ENCODE measurements at places on chromosomes 3 and 15.

- DNase-seq, result no peak
These were observed 69.8 kb upstream of the BLM start for GRCh38 chr15:90647326-90647725.

DNA sequence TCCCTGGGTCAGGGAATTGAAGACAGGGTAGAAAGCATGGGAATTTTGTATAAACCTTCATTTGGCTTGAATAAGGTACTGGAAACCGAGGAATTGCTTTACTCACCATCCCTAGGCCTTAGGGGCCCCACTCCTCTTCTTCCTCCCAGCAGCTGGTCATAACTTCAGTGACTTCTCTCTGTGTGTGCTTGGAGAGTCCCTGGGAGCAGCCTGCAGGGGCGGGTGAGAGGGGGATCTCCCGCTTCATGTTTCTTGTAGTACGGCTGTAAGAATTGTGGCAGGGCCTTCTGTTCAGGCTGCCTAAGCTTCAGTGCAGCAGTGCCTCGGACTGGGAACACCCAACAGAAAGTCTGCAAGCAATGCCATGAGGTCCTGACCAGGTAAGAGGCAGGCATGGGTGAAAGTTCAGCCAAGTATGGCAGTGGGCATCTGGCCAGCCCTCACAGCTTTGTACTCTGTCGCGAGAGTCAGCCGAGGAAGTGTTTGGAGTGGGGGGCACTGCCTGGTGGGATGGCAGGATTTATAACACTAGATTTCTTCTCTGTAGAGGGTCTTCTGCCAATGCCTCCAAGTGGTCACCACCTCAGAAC is 1.7 kb upstream of the DNAJC17 start:
- DNase-seq, result no peak

DNA sequence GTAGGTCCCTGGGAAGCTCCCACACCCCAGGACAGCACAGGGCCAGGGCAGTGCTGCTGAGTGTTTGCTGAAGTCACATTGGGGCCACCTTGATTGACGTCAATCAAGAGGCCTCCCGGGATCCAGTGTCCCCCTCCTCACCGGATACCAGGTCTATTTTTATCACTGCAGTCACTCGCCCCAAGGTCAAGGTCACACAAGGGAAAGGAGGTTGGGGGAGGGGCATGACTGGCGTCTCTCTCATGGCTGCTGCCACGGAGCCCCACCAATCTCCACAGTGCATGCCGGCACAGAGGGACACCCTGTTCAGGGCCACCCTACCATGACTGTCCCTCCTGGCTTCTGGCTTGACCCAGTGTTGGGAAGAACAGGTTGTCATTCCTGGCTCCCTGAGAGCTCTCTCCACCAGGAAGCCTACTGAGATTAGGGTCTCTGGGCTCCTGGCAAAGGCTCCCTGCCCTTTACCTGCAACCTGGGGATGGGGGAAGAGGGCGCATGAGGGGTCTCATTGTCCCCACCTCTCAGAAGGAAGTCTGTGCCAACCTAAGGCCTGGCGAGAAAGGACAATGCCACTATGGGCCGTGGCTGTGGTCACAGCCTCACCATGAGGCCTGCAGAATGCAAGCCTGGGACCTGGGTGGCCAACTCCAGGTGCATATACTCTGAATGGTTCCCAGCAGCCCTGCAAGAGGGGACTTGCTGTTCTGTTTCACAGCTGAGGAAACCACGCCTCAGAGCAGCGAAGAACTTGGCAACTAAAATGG is 1.5 kb downstream of the MYL3 start:
- DNase-seq, result no peak

DNA sequence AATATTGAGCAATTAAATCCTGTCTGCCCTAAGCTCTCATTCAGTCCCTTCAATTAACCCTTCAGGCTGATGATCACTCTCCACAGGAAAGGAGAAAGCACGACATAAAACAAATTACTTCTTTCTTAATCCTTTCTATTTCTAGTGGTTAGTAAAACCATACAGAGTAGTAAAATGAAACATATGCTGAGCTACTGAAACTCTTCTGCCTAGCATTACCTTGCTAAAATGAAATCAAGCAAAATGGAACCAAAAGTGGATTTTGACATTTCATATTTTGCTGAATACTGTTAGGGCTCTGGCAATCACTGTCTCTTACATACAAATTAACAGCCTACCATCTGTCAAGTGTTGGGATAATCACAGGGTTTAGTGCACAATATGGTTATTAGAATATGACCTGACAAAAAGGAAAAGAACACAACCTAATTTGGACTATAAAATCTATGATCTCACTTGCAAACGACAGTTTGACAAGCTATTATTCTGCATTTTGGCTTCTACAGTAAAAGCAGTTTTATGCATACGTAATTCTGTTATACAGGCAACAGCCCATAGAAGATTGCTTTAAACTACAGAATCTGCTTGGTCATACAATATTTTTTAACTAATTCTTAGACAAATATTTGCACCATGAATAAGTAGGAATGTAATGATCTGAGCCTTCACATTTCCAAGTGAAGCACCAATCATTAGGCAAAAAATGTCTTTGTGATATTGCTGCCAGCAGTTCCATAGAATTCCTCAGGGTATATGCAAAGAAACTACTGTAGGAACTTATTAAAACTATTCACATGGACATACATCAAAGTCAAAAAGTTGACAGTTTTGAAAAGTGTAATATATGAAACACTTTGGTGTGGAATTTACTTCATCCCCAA is 105.0 kb downstream of the FHIT start:
- no peak for DNase-seq

DNA sequence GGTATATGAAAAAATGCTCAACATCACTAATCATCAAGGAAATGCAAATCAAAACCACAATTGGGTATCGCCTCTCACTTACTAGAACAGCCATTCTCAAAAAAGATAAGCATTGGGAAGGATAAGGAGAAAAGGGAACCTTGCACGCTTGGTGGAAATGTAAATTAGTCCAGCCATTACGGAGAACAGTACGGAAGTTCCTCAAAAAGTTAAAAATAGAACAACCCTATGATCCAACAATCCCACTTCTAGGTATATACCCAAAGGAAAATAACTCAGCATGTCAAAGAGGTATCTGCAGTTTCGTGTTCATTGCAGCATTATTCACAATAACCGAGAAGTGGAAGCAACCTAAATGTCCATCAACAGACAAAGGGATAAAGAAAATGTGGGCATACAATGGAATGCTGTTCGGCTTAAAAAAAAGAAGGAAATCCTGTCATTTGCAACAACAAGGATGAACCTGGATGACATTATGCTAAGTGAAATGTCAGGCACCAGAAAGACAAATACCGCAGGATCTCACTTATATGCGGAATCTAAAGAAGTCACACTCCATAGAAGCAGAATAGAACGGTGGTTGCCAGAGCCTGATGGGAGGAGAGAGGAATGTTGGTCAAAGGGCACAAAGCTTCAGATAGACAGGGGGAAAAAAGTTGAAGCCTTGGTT is 11.7 kb upstream of the CMTM7 start:
- no peak for DNase-seq

All from stimulated activated CD8-positive, alpha-beta memory T cell treated with anti-CD3 and anti-CD28 coated beads, Interleukin-7, amount 100 ng/mL, for 24 hours (primary cell).